ENCODE measurements at places on chromosomes 3 and 15. TPM values are rescaled to one million over a fixed set of nuclear protein-coding genes. Genes with fewer than 3 reads are reported as not detected.

DNA sequence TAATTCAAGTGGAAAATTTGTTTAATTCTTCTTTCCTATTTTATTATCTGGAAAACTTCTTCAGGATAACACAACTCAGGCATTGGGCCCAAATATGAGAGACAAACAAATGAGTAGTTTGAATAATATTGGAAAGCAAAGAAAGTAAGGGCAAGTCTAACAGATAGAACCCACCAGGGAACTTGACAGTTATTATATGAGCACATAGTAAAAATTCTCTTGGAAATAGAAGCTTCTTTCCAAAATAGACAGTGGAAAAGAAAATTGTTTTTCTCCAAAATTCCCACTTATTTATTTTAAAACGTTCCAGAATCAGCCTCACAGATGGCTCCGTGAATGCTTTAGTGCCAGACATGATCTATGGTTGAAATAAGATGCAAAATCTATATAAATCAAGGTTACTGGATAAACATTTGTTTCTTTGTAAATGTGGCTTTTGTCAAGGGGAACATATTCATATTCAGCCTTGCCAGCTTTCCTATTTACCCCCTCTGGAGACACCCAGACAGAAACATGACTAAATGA, 23.9 kb downstream of the LDHAL6B start:
- DNase-seq: no peak

GRCh38 chr3:64267721-64268604, 42.7 kb upstream of the PRICKLE2 start:
- no peak for DNase-seq

DNA sequence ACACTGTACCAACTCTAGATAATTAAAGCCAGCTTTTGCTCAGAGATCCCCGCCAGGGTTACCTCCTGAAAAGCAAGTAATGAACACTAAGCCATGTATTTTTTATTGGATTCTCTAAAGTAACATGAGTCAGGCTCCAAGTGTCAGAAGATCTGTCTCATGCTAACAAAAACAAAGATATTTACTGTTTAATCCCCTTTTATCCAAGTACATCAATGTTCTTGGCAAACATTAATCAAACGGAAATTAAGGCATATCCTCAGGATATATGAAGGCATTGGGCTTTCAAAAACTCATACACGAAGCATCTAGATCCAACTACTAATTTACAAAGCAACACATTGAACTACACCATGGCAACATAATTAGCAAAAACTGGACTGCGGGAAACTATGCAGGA, 37.2 kb downstream of the MYO5A start:
- DNase-seq: no peak

DNA sequence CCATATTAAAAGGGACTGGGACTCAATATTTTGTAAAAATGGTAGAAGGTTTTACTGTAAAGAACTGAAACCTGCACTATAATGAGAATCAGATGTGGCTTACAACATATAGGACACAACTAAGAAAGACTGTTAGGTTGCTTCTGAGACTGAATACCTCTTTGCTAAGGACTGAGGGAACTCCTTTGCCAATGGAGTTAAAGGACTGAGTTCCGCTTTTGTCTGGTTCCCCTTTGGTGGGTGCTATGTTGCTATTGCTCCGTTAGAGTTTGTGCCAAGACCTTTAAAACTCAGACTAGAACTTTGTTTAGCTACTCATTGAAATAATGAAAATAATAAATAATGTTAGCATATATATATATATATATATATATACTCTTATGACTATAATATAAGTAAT, 147.8 kb upstream of the KCNMB2 start:
- no peak for DNase-seq

- DNase-seq: no peak
Observed at GRCh38 chr3:194097141-194097882, 38.6 kb upstream of the HES1 start.

DNA sequence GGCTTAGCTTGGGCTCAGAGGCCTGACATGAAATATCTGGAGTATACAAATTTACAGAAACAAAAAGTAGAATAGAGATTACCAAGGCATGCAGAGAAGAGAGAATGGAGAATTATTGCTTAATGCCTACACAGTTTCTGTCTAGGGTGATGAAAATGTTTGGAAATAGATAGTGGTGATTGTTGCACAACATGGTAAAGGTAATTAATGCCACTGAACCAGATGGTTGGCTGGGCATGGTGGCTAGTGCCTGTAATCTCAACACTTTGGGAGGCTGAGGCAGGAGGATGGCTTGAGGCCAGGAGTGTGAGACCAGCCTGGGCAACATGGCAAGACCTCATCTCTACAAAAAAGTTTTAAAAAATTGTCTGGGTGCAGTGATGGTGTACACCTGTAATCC, 46.6 kb upstream of the OSBPL11 start:
- no peak for DNase-seq

DNA sequence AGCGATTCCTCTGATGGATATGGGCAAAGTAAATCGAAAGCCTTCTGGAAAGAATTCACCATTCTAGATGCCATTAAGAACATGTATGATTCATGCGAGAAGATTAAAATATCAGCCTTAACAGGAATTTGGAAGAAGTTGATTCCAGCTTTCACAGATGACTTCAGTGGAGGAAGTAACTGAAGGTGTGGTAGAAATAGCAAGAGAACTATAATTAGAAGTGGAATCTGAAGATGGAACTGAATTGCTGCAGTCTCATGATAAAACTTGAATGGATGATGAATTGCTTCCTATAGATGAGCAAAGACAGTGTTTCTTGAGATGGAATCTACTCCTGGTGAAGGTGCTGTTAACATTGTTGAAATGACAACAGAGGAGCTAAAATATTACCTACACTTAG, 30.1 kb upstream of the TBC1D23 start:
- DNase-seq: no peak

DNA sequence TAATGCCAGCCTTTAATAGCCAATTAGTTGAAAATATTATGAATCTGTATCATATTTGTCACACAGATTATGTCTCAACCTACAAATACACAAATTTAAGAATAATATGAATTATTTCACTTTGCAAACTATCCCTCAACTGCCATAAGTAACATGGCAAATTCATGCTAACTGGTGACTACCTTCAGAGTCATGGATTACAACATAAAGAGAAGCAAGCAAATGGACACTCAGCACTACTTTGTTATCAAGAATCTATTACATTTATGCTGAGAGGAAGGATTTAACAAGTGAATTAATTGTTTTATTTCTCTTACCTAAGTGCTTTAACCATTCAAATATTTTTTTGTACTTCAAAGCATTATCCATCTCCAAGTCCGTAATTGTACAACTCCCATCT, 103.1 kb upstream of the BCL6 start:
- DNase-seq: no peak

DNA sequence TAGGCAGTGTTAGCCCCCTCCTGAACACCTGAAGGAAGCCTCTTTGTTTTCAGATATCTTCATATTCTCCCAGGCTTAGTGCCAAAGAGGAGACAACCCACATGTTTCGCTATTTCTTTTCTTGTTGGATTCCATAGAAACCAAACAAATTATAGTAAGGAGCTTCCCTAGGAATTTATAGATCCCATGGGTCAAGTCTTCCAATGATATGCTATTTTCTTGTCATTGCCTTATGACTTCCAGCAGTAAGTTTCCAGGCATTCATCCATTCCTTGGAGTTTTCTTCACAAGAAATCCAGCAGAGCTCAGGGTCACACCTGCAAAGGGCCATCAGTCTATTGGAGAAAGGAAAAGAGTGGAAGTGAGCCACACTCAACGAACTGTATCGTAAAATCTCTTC, 9.9 kb upstream of the KCNMB2 start:
- no peak for DNase-seq

GRCh38 chr3:54376939-54377578, 254.7 kb downstream of the CACNA2D3 start:
- DNase-seq: no peak

DNA sequence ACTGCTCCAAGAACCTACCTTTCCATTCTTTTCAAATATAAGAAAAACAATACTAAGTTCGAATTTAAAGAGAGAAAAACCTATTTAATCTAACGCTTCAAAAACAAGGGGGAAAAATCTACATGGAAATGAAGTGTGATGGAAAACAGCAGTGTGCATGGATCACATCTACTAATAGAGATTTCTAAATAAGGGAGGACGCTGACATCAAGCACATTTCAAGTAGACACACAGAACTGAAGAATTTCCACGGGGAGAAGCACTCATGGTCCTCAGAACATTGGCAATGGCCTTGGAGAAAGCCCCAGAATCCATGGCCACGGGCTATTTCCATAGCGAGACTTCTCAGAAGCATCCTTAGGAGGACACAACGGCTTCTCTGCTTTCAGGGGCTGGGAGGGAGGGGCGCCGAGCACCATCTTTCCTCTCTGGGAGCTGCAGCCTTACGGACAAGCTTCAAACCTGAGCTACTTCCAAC, 1.0 kb downstream of the TASOR start:
- DNase-seq: no peak

DNA sequence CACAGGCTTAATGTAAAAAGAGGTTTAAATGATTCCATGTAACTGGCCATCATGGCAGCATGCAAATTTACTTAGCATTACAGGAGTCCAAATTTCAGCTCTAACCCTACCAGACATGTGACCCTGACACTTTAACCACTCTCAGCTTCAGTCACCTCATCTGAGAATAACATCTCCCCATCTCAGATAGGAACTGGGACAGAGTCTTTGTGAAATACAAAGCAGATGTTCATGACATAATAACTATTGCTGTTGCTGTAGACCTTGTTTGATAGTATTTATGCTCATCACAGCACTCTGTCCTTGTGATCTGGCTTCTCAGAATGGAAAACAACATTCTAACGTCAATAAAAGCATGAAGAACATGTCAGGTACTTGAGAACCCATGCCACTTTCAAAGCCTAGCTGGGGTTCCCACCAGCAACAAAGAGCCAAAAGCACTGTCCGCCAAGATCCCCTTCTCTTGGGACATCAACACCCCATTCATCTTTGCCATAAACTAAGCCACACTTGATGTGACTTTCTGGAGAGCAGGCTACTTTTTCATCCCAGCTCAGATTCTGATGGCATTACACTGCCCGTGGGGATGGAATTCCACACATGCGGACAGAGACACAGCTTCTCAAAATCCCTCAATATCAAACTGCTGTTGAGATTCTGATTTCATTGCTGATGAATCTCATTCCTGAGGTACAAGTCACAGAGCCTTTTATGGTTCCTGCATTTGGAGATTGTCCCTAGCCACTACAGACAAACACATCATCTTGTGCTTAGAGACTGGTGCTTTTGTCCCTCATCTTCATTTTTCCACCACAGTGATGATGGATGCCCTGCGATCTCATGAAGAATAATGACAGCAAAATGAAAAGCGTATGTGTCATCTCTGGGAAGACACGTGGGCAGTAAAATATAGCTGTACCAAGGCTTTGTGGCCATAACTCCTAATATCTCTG, 202.7 kb downstream of the TNIK start:
- DNase-seq: no peak

GRCh38 chr3:59526999-59527398, 477.2 kb upstream of the CFAP20DC start:
- DNase-seq: no peak

- DNase-seq: no peak
Observed at GRCh38 chr15:65447145-65447544, 24.4 kb upstream of the IGDCC4 start.

DNA sequence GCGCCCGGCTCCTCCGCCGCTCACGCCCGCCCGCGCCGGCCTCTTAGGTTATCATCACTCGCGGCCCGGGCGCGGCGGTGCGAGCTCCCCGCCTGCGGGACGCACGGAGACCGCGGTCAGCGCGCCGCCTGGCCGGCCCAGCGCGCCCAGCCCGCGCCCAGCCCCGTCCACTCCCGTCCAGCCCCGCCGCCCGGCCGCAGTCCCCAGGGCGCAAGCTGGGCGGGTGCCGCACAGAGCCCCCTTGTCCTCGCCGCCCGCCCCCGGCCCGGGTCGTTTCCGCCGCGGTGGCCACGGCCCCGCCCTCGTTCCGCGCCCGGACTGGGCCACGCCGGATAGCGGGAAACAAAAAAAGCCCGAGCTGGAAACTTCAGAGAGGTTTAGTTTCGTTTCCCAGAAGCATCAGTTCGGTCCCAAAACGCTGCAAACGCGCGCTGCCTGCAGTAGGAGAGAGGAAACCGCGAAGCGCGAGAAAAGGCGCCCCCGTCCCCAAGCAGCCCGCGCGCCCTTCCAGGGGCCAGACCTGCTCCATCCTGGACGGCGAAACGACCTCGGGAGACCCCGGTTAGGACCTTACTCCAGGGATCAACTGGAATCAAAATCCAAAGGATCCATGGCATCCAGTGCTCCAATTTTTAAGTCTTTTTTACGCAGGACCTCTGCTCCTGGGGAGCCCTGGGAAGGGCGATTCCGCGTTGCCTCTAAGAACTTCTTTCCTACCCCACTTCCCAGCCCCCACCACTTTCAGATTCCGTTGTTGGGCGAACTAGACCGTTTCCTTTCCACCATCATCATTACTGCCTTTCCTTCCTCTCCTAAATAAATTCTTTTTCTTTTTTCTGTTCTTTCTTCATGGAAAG, at the start of gene ATP10A:
TSS of gene ATP10A (minus strand) at position 217 of the 857 bp plus-strand sequence. CDS start 231 bp downstream, outside the sequence.
- peak; percentile 72 for DNase-seq

DNA sequence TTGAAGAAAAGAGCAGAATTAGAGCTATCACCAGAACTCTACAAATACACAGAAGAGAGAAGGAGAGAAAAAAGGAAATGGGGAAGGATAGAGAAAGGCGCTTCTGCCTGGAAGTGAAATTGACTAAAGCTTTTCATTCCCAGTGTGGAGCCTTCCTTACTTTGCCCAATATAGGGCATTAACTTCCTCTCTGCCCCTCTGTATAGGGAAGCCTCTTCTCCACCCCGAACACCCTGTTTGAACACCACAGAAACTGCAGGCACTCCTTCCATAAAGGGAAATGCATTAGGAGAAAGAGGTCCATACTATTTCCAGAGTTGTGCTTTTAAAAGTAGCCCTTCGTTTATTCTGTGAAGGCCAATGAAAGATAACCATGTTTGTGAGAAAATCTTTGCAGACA, 248.5 kb downstream of the RAP2B start:
- DNase-seq: no peak

DNA sequence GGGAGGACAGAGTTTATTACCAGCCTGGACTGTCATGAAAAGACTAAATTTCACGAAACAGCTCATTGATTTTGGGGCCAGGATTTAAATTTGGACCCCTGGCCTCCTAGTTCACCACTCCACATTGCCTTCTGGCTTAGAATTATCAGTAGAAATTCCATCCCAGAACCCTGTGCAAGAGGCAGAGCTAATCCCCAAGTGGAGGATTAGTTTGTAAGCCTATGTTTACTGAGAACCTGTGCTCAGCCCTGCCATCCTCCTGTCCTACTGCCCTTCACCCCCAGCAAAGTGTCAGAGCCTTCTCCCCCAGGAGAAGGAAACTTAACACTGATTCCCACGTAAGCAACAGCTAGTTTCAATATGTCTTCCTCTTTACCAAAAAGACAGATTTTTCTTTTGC, 99.4 kb downstream of the SST start:
- no peak for DNase-seq

MGA gene
- 39.3 TPM for total RNA-seq

SI gene
- not detected for total RNA-seq

CYP1A1 gene
- total RNA-seq: 2.2 TPM

PLA2G4D gene
- not detected for total RNA-seq

SMCO1 gene
- not detected for total RNA-seq

EXD1 gene
- total RNA-seq: not detected

PROK2 gene
- 0.32 TPM for total RNA-seq

Data from activated CD4-positive, alpha-beta T cell treated with anti-CD3 and anti-CD28 coated beads for 36 hours (primary cell).